ENCODE measurements at places on chromosomes 16 and 17.

DNA sequence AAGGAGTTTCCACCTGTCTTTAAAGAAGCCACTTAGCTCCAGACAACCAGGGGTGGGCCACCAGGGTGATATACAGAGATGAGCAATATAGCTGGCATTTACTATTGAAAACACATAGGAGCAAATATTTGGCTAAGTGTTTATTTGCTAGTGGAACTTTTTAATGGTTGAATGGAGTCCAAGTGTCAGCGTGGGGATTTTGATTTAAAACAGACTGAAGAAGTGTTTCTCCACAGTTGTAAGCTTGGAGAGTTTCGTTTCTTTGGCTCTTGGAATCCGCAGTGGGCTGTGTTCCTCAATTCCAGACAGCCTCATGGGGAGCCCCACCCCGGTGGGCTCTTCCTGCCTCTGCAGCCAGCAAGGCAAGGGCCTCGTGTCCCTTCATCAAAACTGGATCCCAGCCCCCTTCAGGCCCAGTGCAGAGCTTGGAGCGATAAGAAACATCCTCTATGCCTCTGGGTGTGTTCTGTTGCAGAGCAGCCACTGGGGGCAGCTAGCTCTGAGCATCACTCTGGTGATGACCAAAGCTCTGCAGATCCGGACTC is 36.1 kb downstream of the NOG start:
- peak; percentile 37 for DNase-seq

DNA sequence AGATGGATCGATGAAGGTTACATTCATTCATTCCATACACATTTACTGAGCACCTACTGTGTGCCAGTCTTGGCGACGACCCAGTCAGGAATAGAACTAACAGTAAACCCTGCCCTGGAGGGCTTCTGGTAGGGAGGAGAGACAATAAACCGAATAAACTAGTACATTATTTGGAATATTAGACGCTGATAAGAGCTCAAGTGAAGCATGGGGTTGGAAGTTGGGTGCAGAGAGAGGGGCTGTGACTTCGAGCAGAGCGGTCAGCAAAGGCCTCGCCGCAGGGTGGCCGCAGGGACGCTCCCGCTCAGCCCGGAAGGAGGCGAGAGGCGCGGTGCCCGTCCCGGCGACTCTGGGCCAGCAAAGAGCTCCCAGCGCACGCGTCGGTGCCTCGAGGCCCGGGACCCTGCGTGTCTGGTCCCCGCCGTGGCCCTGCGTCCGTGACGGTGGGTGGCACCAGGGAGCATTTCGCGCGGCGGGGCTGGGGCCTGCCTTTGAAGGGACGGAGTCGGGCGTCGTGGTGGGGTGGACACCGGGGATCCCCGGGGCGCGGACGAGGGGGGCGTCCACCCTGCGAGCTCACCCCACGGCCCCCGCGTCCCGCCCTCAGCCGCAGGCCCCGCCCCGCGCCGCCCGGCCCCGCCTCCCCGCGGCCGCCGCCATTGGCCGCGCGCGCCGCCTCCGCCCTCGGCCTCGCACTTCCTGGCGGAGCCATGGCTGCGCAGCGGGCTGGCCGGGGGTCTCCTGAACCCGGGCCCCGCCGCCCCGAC is at the start of gene KLHL36:
TSS of gene KLHL36 (plus strand) at position 684 of the 767 bp plus-strand sequence. CDS start 2,357 bp downstream, outside the sequence.
- DNase-seq = peak; percentile 46

DNA sequence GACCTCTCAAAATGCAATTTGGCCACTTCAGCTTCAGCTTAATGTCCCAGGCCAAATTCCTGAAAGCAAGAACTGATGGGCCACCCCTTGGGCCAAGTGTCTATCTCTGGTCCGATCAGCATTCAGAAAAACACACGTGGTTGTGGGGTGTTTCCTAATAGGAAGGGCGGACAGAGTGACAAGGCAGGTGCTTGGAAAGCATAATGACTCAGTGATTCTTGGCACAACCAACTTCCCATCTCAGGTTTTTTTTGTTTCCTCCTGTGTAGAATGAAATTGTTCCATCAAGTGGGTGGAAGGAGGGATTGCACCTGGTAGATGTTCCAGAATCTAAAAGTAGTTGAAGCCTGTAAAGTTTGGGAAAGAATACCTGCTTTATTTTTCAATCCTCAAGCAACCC is 155.6 kb downstream of the HS3ST2 start:
- no peak for DNase-seq

- DNase-seq = peak; percentile 24
These were observed 34.4 kb downstream of the ZCCHC14 start for GRCh38 chr16:87458424-87458915.

GRCh38 chr17:63819131-63819530 is 8.1 kb upstream of the PSMC5 start:
- DNase-seq = no peak

- DNase-seq = no peak
These were observed 265.6 kb upstream of the GOT2 start for GRCh38 chr16:58999762-59000161.

GRCh38 chr16:22282254-22282892 is 14.8 kb upstream of the POLR3E start:
- DNase-seq = no peak

GRCh38 chr17:76529224-76530094 is 8.1 kb downstream of the CYGB start:
- peak; percentile 73 for DNase-seq

DNA sequence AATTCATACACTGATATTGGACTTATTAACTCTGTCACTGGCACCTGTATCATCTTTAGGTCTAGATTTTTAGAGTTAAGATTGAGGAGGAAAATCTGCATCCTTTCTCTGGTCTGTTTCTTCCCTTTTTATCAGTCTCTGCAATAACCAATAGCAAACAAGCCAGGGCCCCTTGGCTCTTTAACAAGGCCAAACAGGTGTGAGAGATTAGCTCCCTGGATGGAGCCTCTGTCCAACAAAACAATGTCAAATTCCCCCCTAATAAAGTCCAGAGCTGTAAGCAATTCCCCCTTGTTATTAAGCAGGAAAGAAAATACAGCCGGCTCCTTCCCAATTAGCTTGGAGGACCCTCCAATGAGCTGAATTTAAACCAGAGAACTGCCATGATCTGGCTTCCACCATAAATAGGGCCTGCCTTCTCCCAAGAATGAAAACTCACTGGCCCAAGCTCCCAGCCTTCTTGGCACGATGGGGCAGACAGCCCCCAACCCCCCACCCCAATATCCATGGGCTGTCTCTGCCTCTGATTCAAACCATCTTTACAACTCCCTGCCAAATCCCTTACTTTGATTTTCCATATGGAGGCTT is 56.1 kb upstream of the SOX9 start:
- DNase-seq = no peak

- no peak for DNase-seq
These were observed 85.0 kb downstream of the SNX29 start for GRCh38 chr16:12061336-12062055.

DNA sequence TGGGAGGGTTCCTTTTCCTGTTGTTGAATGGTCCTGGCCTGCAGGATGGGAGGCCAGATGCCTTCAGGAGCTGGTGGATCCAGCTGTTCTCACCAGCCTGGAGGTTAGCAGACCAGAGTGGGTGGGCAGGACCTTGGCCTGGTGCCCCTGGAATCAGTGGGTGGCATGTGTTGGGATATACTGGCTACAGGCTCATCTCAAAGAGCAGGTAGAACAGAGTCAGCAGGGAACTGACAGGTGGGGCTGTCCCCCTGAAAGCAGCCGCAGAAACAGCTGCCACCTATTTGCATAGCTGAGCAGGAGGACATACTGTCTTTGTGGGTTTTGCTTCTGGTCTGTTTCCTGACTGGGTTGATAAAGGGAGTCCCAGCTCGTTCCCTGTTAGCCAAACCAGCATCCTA is 144.1 kb downstream of the RAB11FIP4 start:
- DNase-seq = no peak

- DNase-seq = peak; percentile 38
These were observed 32.9 kb upstream of the YPEL2 start for GRCh38 chr17:59298521-59298920.

DNA sequence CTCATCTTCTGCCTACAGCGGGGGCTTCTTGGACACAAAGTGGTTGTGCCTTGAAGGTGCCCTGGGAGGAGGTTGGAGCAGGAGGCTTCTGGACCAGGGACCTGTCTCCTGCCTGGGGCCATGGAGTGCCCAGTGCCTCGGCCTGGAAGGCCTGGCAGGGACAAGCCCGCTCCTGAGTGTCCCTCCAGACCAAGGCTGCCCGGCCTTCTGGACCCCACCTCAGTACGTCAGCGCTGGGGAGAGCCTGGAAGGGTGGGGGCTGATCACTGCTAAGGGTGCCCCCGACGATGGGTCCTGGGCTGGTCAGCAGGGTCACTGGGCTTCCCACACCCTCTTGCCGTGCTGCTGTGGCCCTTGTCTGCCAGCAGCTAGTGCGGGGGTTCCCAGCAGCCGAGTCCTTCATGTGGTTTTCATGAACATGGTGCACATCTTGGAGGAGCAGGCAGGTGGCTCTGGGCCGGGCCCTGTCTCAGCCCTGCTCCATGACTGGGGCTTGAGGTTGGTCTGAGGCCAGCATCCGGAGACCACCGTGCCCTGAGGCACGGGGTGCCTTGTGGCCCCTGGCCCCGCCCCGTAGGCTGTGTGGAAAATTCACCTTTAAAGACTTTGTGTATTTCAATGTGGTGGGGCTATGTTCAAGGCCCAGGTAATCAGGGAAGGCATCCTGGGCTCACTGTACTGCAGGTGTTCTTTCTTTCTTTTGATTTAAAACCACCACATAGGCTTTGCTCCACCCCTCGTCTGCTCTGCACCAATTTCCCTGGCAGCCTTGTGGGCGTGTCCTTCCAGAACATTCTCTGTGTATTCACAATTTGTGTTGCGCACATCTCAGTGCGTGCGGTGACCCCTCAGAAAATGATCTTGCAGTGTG is 22.4 kb downstream of the MGRN1 start:
- no peak for DNase-seq

DNA sequence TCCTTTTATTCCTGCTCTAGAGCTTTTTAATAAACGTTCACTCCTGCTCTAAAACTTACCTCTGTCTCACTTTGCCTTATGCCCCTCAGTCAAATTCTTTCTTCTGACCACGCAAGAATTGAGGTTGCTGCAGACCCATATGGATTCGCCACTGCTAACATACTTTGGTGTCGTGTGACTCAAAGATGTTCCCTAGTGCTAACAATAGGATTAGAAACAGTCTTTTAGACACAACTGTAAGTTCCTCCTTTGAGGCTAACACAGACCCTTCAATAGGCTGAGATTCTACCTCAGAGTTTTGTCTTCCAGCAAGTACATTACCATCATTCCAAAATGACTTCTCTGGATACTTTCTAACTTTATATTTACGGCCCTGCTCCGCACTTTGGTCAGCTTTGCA is 149.5 kb upstream of the COX10 start:
- peak; percentile 6 for DNase-seq

DNA sequence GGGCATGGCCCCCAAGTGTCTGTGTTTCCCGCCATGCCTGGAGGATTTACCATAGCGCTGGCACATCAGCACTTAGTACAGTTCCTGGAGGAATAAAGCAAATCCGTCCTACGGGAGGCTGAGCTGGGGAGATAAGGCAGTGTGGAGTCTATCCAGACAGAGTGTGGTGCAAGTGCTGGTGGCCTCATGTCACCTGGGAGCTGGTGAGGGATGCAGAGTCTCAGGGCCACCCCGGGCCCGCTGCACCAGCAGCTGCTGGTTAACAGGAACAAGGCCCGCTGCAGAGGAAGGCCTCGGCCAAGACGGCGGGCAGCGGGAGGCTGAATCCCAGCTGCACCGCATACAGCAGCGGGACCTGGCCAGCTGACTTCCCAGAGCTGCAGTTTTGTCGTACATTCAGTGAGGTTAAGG is 57.3 kb upstream of the CDC42EP4 start:
- no peak for DNase-seq

DNA sequence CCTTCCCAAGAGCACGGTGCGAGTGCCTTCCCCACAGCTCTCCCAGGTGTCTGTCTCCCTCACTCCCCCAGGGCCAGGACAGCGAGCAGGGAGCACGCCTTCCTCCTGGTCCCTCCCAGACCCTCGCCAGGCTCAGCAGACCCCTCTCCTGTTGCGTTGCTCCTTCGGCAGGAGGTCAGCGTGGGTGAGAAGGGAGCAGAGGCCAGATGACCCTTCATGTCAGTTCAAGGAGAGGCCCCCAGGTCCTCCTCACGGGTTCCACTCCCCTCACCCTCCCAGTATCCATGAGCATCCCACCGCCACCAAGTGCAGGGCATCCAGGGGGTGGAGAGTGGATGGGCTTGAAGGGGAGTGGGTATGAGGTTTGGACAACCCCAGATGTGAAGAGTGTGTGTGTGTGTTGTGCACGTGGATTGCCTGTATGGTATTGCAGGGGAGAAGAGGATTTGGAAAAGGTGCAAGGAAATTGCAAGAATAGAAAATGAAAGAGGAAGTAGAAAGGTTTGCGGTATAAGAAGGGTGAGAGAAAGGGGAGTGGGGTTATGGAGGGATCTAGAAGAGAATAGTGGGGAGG is 17.7 kb downstream of the SGCA start:
- peak; percentile 81 for DNase-seq

- no peak for DNase-seq
These were observed 32.2 kb downstream of the TK2 start for GRCh38 chr16:66517586-66518263.

DNA sequence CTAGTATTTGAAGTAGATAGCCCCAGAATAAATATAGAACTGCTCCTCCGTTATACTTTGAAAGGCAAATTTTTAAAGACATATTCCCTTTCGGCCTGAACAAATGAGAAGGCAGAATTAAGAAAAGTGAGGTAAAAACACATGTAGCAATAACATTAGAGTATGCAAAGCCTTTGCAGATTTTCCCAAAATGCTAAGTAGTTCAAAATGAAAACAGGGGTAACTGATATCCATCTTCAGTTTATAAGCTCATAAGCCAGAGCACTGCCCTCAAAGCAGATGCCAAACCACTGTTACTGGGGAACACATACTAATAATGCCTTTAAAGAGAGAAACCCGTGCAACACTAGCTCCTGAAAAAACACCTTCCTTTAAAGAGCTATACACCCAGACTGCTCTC is 51.3 kb upstream of the CLEC18B start:
- no peak for DNase-seq

DNA sequence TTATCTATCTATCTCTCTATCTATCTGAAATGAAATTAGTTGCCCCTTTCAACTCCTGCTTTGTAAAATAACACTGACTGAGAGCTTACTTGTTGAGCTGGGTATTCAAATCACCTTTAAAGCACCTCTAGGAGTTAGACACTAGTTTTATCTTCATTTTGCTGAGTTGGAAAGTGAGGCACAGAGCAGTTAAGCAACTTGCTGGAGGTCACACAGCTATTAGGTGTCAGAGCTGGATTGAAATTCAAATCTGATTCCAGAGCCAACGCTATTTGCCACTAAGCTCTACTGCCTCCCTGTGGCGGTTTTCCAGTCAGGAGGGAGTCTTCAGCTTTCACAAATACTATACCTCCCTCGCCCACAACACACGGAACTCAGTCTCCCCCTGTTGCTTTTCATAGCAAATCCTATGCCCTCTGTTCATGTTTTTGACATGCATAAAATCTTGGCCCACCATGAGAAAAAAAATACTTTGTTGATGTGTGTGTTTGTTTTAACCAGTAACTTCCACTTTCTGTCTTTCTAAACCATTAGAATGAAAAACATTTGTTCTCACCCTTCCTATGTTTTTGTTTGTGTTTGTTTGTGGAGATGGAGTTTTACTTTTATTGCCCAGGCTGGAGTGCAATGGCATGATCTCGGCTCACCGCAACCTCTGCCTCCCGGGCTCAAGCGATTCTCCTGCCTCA is 74.8 kb upstream of the SMURF2 start:
- DNase-seq = peak; percentile 52

GRCh38 chr16:77488652-77489051 is 53.8 kb upstream of the ADAMTS18 start:
- no peak for DNase-seq

Measured in fibroblast of skin of abdomen (primary cell).